Activated CD4-positive, alpha-beta T cell treated with anti-CD3 and anti-CD28 coated beads for 24 hours (primary cell): ENCODE measurements at places on chromosomes 2 and 18.
A peak's percentile ranks its signal among the peaks of the same experiment; 100 is the strongest.

- DNase-seq: no peak
Measured at GRCh38 chr2:221254299-221254698, 317.8 kb downstream of the EPHA4 start.

DNA sequence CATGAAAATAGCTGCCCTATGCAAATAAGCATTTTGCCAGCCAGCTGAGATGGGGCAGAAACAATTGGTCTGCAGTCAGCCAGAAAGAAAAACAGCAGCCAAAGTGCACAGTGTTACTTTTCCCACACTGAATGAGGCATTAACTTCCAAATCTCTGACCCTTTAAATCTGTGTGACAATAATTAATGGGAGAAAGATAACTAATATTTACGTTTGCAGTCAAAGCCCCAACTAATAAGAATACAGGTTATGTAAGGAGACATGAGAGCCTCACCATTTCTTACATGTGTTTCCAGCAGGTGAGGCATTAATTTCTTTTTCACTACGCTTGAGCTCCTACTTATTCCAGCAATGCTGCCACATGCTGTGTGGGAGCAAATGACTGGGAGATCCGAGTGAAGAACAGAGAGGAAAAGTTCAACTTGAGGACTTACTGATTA is 339.0 kb downstream of the SATB2 start:
- no peak for DNase-seq

DNA sequence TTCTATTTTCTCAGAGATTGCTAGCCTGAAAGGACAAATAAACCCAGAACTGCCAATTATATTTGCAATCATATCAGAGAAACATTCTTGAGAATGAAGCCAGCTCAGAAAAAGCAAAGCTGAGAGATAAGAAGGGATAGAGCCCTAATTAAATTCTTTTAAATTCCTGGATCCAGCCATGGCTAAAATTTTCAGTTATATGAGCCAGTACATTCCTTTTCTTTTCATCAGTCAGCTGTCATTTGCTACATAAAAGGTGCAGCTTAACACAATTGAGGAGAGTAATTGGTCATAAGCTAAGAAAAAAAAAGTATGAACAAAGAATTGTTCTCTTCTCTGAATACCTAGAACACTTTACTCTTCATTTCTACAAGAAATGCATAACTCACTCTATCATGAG is 303.5 kb upstream of the FIGN start:
- no peak for DNase-seq

GRCh38 chr2:130261099-130261498 is 62.9 kb upstream of the TUBA3E start:
- no peak for DNase-seq

DNA sequence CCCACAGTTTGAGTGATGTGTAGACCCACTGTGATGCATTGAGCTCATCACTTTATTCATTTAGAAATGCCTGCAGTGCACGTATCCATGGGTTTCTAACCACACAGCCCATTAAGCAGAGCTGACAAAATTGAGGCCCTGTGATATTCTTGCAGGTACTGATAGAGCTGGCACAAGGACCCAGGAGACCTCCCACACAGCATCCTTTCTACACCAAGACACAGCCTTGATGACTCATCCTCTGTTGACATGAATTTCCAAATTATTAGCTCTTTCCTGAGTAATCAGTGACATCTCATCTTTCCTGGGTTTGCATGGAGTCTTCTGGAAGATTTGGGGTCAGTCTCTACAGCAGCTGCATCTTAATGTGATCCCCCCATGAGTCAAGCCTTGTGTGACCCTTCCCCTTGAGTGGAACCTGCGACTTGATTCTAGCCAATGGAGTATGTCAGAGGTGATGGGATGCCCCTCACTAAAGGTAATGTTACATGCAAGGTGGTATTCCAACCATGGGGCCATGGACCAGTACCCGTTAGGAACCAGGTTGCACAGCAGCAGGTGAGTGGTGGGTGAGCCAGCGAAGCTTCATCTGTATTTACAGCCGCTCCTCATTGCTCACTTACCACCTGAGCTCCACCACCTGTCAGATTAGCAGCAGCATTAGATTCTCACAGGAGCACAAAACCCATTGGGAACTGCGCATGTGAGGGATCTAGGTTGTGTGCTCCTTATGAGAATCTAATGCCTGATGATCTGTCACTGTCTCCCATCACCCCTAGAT is 181.1 kb upstream of the ARL4C start:
- DNase-seq: no peak

DNA sequence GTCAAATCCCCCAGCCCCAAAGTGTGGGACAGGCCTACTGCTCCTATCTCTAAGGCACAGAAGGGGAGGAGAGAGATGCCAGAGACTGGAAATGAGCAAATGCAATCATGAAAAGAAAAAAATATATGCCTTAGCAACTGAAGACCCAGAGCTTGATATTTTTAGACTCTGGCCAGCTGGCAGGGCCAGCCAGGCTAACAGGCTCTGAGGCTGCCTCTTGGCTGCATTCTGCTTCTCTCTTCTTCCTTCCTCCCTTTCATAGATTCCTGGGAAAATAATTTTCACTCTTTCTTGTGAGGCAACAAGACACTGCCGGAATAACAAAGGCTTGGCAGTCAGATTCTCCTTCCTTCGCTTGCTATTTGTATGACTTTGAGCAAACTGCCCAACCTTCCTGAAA is 209.1 kb downstream of the RAD51AP2 start:
- DNase-seq: no peak

DNA sequence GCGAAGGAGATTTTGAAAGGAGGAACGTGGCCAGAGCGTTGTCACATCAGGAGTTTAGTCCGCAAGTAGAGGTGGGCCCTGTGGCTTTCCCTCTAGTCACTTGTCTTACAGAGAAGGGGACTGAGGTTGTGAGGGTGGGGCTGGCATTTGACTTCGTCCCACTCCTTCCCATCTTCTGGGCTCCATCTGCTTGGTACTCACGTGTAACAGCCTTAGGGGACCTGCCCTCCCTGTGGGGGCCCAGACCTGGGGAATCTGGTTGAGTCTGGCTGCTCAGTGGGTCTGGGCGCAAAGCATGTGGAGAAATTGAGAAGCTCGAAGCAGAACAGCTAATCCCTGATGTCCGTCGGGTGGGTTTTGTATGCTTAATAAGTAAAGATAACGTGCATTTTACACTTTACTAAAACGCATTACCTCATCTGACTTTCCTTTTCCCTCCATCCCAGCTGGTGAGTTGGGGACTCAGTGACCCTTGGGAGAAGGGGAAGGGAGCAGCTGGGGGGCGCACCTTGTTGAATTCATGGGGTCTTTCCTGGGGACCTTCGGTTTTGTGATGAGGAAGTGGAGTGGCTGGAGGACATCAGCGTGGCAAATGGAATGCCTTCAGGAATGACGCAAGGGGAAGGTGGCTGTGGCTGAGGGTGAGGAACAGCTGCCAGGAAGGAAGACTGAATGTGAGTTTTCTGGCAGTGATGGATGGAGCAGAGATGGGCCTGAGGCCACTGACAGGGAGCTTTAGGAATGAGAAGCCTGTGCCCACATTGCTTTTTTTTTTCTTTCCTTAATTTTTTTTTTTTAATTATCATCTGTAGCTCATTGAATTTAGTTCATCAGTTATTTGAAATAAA is 44.8 kb downstream of the ASAP2 start:
- no peak for DNase-seq

DNA sequence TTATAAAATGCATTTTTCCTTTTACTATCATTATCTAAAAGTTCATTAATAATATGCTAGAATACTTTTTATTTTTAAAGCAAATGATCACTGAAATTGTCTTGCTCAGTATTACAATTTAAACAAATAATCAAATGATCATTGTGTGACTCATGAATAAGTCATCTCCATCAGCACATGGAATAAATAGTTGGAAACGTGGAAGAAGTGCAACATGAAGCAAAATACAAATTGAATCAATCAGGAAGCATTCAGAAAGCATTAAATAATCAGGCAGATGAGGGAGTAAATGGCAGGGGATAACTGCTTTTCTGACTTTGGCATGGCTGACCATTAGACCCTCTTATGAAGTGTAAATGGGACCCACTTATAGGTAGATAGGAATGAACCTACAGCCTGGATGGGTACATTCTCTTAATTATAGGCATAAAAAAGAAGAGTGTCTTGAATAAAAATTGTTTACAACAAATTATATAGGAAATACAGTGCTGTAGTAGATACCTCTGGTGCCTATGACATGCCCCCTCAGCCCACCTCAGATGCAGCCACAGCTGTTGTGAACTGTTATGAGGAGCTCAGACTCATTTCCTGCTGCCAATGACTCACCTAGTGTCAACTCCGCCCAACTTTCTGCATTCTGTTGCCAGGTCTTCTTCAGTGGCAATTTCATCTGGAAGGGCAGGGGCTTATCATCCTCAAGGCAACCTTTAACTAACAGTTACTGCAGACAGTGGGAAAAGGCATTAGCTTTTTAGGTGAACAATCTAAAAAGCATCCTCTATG is 936.0 kb downstream of the TRIB2 start:
- DNase-seq: no peak

GRCh38 chr2:3651691-3652648 is 6.0 kb upstream of the ALLC start:
- peak; percentile 31 for DNase-seq

- no peak for DNase-seq
Measured at GRCh38 chr18:34998661-34999060, 42.6 kb upstream of the MAPRE2 start.

- DNase-seq: no peak
Measured at GRCh38 chr18:75088622-75089211, 120.2 kb downstream of the PTGR3 start.

DNA sequence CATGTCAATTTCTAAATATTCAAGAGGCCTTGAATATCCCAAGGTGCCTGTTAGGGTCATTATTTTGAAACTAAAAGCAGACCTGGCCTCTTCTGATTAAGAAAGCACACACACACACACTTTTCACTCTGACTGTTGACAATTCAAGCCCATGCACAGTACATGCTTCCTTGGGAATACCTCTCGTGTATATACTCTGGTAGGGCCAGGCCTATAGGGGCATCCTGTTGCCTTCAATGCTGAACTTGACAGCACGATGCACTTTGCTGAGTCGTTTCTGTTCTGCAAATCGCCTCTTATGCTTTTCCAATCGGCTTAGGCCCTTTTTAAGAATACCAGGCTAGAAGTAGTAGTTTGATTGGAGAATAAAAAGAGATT is 40.6 kb downstream of the IWS1 start:
- DNase-seq: no peak

DNA sequence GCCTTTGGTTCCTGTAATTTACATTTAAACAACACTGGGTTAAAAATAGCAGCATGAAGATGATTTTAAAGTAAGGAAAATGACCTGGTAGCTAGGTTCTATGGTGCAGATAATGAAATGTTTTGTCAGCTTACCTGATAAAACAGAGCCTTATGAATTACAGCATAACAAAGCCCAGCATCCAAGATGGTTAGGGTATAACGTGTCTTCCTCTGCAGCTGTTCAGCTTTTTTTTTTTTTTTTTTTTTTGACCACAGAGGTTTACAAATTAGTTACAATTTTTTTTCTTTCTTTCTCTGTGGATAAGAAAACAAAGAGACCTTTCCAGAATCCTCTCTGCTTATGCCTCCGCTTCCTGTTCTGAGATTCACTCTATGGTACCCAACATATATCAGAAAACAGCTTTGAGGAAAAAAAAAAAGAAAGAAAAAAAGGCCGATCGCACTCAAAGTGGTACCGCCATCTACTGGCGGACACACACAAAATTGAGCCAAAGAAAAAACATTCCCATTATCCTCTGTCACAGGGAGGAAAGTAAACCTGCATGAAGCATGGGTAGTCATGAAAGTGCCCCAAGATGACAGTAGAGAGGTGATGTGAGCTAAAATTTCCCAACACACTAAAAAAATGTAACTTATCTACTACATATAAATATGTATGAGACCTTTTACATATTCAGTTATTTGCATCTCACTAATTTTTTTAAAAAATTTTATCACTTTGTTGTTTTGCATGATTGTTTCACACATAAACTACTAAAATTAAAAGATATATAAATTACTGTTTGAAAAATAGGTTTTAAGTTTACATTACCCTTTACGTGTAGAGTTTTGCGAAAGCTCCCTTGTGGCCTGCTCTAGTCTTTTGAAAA is at the start of gene SCN3A:
Gene SCN3A, minus strand, starts transcription at position 362 of the 871 bp plus-strand sequence. CDS start 27,656 bp downstream, outside the sequence.
- no peak for DNase-seq

GRCh38 chr18:42920621-42921020 is 194.9 kb downstream of the RIT2 start:
- DNase-seq: no peak

- no peak for DNase-seq
Measured at GRCh38 chr2:16554060-16554583, 111.5 kb downstream of the CYRIA start.

DNA sequence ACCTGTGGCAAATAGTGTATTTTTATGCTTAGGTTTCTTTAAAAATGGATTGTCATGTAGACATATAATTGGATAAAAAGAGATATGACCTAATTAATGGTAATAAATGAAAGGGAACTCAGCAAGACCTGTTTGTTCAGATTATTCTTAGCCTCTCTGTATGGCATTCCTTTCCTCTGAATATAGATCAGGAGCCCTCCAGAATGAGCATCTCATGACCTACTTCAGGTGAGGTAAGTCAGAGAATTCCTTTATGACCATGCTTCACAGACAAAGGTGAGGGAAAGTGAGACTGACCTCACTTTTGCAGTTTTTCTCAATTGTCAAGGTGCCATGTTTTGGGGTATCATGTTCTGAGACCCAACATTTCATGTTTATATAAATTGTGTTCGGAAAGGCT is 1744.3 kb upstream of the PIK3C3 start:
- DNase-seq: no peak

DNA sequence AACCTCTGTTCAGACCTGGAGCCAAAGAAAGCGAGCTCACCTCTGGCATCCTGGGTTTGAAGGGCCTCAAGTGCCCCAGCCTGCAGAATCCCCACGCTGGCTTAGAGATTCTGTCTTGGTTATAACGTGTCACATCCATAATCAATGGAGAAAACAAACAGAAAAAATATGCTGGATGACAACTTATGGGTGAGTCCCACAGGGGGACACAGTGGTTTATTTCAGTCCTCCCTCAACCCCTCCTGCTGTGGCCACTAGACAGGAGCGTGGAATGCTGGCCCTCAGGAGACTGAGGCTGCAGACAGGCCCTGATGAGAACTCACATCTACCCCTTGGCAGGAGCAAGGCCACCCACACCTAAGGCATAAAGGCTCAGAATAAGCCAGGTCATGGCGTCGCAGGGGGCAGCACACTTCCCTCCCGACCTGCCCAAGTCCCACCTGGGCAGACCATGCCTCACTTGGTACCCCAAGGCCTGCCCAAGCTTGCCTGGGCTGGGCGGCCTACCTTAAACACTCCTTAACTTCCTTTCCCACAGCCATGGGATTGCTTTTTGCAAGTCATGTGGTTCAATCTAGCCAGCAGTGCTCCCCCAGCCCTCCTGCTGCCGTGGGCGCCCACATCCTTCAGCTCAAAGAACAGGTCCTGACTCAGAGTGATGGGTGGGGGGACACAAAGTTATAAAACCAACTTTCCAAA is 19.9 kb downstream of the COX7A2L start:
- DNase-seq: no peak

DNA sequence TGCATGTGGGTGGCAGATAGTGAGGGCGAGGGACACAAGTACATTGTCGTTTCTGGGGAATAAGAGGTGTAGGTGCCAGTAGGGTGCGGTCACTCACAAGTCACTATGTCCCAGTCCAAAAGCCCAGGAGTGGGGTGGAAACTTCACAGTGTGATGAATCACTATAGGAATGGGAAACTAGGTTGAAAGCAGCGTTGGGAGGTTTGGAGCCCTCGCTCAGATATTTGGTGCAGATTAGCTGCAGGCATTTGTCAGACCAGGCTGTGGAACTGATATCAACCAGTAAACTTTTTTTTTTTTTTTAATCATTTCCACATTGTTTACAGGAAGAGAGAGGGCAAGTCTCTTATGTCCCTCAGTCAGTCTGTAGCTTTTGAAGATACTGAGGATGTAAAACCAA is 121.8 kb downstream of the CERS6 start:
- no peak for DNase-seq

- DNase-seq: no peak
Measured at GRCh38 chr2:26891-27290, 19.4 kb downstream of the FAM110C start.
